ENCODE measurements at places on chromosomes 1 and 21. TPM values are rescaled to one million over a fixed set of nuclear protein-coding genes. Genes with fewer than 3 reads are reported as not detected.
A peak's percentile ranks its signal among the peaks of the same experiment; 100 is the strongest.

Gene TMEM82
- total RNA-seq = not detected

- DNase-seq = no peak
These were observed 812.3 kb downstream of the PLA2G4A start for GRCh38 chr1:187641015-187641414.

DNA sequence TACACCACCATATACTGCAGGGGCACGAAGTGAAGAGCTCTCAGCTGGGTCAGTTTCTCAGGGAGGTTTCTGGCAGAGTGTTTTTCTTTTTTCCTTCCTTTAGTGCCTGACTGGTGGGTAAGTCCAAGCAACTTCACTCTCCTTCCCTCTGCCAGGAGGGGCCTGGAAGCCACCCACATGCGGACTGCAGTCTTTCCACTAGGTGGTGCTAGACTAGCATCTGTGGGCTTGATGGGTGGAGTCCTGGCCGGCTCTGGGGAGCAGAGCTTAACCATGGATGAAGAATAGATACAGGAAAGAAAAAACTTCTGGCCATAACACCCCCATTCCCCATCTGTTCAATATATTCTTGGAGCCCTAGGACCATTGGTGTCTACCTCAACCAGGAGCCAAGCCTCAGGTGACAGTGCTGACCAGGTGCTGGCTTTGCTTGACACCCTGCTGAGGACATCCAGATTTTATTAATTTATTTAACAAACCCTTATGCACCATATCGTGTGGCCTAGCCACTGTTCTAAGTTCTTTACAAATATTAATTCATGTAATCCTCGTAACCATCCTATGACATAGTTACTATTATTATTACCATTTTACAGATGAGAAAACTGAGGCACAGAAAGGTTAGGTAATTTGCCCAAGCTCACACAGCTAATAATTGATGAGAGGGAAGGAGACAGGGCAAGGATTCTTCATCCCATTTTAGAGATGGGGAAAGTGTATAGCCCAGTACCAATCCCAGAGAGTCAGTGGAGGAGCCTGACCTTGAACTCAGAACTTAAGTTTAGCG lies 126.7 kb upstream of the CSF3R start:
- DNase-seq = peak; percentile 65

DNA sequence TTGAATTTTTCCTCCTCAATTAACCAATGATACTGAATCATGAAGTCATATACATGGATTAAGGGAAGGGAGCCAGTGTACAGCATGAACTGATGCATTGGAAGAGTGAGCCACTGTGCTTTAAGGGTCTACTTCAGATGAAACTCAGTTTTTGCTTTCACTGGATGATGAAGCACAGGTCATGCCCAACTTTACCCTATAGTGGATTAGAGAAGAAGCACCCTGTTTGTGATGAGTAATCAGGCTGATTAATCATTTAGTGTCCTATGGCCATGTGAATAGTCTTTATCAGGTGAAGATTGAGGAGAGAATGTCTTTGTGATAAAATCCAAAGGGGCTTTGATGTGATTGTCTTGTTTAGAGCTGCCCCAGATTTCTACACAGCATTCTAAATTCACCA lies 24.7 kb upstream of the LAMC1 start:
- no peak for DNase-seq

GRCh38 chr1:159825564-159825963 lies 1.1 kb upstream of the SLAMF8 start:
- no peak for DNase-seq

Gene SERBP1
- total RNA-seq = 120 TPM

Gene S100A5
- not detected for total RNA-seq

DNA sequence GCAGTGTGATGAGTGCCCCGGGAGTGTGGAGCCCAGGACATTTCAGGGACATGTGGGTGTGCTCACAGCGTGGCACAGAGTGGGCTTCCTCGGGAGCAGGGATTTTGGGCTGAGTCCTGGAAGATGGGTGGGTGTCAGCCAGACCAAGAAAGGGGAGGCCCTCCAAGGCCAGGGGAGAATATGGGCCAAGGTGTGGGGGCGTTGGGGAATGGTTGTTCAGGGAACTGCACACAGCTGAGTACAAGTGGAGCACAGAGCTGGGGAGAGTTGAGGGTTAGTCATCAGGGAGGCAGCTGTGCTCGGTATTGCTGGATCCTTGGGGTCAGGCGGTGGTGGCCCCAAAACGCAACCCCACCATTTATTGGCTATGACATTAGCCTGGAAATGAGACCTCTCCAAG lies 5.5 kb downstream of the POGK start:
- no peak for DNase-seq

DNA sequence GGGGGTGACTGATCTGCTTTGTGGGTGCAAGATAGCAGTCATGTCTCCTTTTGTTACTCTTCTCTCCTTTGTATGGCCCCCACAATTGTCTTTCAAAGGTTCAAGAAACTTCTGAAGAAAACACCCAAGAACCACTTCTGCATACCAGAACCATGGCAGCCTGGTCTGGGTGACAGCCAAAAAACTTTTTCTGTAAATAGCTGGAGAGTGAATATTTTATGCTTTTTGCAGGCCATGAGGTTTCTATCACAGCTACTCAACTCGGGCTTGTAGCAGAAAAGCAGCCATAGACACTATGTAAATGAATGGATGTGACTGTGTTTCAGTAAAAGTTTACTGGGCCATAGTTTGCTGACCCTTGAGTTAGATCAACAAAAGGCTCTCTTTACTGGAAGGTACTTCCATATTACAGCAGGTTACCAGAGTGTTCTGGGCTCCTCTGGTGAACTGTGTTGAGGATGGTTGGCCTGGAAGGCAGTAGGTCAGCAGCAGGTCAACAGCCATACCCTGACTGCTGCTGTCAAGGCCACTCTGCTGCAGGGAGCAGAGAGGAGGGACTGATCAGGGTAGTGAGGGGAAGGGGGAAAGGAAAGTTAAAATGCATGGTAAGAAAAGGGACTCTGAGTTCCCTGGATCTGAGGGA lies 116.4 kb downstream of the GDAP2 start:
- DNase-seq = no peak

GRCh38 chr1:86150553-86151055 lies 6.0 kb downstream of the COL24A1 start:
- DNase-seq = no peak

- no peak for DNase-seq
These were observed 72.7 kb upstream of the JAK1 start for GRCh38 chr1:65039066-65039465.

DNA sequence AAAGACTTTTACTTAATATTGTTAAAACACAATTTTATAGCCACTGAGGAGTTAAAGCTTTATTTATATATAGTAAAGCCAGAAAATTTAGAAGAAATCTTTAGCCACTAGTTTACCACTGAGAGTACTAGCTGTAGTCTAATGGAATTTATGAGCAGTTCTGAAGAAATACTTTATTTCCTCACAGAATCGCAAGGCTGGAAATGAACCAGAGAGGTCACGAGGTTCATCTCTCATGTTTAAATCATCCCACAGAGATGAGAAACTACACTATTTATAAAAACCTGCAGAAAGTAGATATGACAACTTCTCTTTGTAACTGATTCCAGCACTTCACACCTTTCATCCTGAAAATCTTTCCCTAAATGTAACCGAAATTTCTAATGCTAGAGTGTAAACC lies 26.0 kb downstream of the ADGRL4 start:
- DNase-seq = peak; percentile 5

- no peak for DNase-seq
These were observed 55.2 kb downstream of the SLC9A1 start for GRCh38 chr1:27099587-27100334.

Gene SIK1
- 0.65 TPM for total RNA-seq

- DNase-seq = peak; percentile 90
These were observed 71.8 kb downstream of the DISP3 start for GRCh38 chr1:11550664-11551283.

DNA sequence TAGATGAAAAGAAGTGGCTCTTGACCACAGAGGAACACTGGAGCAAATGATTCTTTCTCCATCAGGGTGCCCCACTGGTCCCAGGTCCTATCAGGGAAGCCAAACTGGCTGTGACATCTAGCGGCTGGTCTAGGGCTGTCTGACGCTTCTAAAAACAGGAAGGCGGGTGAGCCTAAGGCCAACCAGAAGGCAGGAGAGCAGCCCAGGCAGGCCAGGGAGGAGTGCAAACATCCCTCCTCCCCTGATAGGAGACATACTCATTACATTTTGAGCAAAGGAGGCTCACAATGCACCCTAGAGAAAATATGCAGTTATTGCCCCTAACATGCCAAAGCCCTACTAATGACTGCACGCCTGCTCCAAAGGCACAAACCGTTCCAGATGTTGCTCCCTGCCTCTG lies 10.4 kb upstream of the FOXE3 start:
- no peak for DNase-seq

DNA sequence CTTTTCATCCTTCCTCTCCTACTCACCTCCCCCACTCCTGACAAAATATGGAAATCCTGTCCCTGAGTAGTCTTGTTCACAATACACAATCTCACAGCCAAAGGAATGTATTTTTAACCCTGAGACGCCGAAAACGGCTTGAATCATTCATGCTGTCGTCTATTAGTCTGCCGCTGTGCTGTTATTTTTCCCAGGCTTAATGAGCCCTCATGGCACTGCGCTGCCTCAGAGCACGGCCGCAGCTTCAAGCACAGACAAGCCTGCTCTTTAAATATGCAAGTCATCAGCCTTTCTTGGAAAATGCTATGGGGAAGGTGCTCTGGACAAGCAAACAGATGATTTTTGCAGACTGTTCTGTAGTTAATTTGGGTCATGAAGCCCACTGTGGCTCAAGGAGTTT lies 302.7 kb downstream of the DISC1 start:
- DNase-seq = peak; percentile 88

- no peak for DNase-seq
These were observed 45.4 kb downstream of the NPHS2 start for GRCh38 chr1:179530352-179530751.

- DNase-seq = no peak
These were observed 38.7 kb downstream of the BTBD8 start for GRCh38 chr1:92118826-92119225.

- DNase-seq = no peak
These were observed 67.2 kb upstream of the RUNX3 start for GRCh38 chr1:24996983-24997893.

DNA sequence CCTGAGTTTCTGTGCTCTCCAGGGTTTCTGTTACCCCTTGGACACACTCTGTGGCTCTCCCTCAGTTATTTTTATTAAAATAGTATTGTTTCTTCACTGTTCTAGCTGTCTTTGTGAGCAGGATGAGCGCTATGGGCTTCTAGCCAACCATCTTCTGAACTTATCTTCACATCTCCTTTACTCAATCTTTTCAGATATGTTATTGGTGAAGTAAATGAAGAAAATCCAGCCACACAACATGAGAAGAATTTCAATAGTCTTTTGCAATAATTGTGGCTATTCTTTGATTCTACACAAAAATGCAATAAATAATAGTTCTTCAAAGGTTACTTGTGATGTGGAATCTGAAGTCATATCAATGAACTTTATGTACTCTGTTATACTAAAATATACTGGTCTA lies 80.3 kb upstream of the CAMK1G start:
- DNase-seq = no peak

DNA sequence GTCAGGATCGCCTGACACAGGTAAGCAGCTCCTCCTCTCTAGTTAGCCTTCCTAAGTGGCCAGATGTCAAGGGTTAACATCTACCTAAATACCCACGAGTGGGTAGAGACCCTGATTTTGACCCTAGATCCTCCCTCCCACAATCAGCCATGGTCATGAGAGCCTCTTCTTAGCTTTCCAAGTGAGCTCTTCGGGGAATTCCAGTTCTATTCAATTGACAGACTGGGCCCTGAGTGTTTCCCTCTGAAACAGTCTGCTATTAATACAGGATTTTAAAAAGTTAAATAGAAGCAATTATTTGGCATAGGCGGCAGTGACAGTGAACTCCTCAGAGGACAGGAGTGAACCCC lies 28.1 kb downstream of the C2CD2 start:
- peak; percentile 15 for DNase-seq
